Lower leg skin (tissue), 4 donors: ENCODE measurements at places on chromosomes 6 and 20.

- no peak for DNase-seq
These were observed 434.5 kb upstream of the MANEA start for GRCh38 chr6:95142661-95143335.

GRCh38 chr6:150354754-150355571 lies 13.8 kb upstream of the IYD start:
- peak; percentile 5 for DNase-seq

- DNase-seq = no peak
These were observed 10.4 kb upstream of the CALHM5 start for GRCh38 chr6:116500969-116501433.

GRCh38 chr6:42702200-42702599 lies 20.2 kb downstream of the PRPH2 start:
- DNase-seq = no peak

- no peak for DNase-seq
These were observed 176.3 kb downstream of the KCNQ5 start for GRCh38 chr6:72798196-72798595.

GRCh38 chr20:56143759-56144158 lies 104.8 kb upstream of the MC3R start:
- DNase-seq = no peak

- peak; percentile 76 for DNase-seq
These were observed 221.3 kb downstream of the ERMARD start for GRCh38 chr6:169972736-169973135.

GRCh38 chr6:34295721-34296120 lies 46.9 kb upstream of the SMIM29 start:
- no peak for DNase-seq

DNA sequence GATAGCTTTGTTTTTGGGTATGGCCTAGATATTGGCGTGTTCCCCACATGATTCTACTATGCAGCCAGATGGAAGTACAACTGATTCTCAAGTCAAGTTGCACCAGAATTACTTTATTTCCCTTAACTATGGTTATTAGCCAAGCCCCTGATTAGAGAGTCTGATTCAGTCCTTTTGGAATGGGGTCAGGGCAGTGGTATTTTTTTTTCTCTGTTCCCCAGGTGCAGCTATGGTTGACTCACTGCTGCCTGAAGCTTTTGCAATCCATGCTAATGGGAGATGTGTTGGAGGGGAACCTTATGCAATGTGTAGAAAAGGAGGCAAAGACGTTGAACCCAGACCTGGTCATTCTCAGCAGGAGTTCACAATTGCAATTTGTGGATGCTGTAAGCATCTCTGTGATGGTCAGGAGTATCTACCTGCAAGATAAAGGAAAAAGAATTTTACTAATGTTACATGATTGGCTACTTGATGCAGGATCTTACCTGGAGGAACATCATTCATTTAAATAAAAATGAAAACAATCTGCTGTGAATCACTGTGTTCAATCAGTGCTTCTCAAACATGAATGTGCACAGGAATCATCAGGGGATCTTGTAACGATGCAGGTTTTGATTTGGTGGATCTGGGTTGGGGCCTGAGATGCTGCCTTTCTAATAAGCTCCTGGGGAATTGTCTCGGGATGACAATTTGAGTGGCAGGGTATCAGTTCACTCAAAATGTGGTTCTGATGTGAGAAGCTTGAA lies 49.4 kb downstream of the PFDN4 start:
- DNase-seq = no peak

GRCh38 chr20:4135385-4136077 lies 120.2 kb upstream of the RNF24 start:
- DNase-seq = no peak

GRCh38 chr6:140011537-140011936 lies 637.1 kb upstream of the CITED2 start:
- DNase-seq = no peak

GRCh38 chr6:143970456-143971218 lies 37.4 kb downstream of the PLAGL1 start:
- DNase-seq = no peak

GRCh38 chr6:167571550-167571949 lies 246.7 kb downstream of the TTLL2 start:
- peak; percentile 13 for DNase-seq

GRCh38 chr20:57657535-57658446 lies 37.6 kb upstream of the ZBP1 start:
- DNase-seq = peak; percentile 87

DNA sequence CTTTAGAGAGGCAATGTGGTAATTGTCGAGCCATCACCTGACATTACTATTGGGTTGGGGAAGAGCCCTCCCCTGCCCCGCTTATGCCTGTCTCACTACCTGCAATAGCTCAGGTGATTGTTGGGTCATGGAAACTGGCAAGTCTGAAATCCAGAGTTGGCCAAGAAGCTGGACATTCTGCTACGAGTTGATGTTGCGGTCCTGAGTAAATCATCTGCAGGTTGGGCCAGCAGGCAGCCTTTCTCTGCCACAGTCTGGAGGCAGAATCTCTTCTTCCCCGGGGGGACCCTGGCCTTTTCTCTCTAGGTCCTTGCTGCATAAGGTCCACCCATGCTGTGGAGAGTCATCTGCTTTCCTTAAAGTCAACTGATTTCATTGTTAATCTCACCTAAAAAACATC lies 142.4 kb downstream of the THBS2 start:
- DNase-seq = no peak

GRCh38 chr20:23875606-23876237 lies 3.8 kb downstream of the CST5 start:
- DNase-seq = peak; percentile 77

DNA sequence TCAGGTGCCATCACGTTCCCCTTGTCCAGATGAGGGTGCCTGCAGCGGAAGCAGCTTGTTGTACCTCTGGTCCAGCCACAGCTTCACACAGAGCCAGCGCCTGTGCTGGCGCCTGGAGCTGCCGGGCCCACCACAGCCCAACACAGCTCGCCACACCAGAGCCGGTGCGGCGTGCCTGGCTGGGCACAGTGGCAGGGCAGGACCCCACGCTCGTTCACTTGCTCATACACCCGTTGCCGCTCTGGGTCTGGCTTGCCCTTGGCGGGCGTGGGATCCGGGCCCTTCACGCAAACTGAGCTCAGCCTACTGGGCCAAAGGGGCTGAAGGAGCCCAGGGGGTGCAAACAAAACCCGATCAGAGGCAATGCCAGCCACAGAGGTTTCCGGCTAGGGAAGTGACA lies 492.5 kb upstream of the MANEA start:
- DNase-seq = no peak

GRCh38 chr6:52423971-52424381 lies 3.8 kb downstream of the EFHC1 start:
- DNase-seq = no peak

GRCh38 chr6:161079566-161080262 lies 88.1 kb downstream of the MAP3K4 start:
- no peak for DNase-seq

GRCh38 chr20:49037962-49038387 lies 8.1 kb upstream of the CSE1L start:
- no peak for DNase-seq

GRCh38 chr6:169808608-169808967 lies 57.2 kb downstream of the ERMARD start:
- DNase-seq = peak; percentile 40

DNA sequence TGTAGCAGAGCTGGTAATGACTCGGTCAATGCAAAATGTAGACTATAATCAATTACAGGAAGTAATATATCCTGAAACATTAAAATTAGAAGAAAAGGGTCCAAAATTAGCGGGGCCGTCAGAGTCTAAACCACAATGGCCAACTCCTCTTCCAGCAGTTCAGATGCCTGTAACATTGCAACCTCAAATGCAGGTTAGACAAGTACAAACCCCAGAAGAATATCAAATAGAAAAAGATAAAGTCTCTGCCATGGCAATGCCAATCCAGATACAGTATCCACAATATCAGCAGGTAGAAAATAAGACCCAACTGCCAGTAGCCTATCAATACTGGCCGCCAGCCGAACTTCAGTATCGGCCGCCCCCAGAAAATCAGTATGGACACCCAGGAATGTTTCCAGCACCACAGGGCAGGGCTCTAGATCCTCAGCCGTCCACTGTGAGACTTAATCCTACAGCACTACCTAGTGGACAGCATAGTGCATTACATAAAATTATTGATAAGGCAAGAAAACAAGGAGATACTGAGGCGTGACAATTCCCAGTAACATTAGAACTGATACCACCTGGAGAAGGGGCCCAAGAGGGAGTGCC lies 158.4 kb downstream of the GPX5 start:
- DNase-seq = no peak

DNA sequence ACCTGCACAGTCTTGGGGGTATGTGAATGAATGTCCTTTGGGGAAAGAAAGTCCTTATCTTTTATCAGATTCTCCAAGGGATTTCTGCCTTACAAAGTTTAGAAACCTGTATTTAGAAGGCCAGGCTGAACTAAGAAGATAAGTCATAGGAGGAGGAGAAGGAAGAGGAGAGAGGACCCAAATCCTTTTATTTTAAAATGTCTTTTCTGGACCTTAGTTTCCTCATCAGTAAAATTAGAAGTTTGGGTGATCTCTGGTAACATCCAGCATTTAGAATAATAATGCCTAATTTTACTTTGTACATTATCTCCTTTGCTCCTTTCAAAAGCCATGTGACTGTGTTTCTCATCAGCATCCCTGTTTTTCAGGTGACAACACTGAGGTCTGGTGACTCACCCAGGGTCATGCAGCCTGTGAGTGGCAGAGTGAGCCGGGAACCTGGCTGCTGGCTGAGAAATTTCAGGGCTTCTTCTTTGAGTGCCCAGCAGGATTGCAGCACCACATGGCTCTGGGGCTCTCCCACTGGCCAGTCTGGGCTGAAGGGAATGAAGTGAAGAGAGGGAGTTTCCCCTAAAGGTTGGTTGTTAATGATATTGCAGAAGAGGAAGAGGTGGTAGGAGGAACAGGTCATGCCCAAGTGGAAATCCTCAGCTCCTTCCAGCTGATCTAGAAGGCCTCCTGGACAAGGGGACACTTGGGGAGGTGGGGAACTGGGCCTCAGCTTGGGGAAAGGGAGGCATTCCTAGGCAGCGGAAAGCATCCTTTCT lies 34.0 kb downstream of the VEGFA start:
- DNase-seq = no peak

DNA sequence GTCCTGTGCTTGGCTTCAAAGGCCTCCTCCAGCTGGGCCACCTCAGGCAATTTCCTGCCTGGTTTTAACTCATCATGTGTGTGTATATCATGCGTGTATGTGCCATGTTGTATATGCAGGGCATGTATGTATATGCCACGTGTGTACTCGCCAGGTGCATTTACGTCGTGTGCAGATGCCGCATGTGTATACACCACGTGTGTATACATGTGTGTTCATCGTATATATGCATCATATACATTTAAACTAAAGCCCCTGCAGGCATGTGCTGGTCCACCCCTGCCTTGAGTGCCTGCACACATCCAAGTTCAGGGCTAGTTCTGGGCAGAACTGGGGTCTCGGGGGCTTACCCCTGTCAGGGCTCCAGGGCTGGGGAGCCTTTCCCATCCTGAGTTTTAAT lies 54.0 kb upstream of the SMOC2 start:
- no peak for DNase-seq

GRCh38 chr20:5173751-5174150 lies 46.9 kb downstream of the CDS2 start:
- no peak for DNase-seq

DNA sequence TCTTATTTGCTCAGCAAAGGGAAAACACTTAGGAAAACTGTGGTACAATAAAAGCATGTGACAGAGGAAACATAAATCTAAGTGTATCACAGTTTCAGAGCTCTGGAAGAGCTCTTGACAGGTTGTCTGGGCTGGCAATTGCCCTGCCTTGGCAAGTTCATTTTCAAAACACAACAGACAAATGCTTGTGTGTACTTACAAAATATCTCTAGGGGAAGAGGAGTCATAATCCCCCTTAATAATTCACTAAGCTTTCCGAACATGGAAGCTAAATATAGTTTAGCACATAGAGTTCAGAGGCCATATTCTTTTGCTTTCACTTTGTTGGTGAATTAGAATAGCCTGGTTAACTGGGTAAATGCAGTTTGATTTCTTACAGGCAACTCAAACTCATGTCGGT lies 211.6 kb upstream of the THEMIS start:
- no peak for DNase-seq

DNA sequence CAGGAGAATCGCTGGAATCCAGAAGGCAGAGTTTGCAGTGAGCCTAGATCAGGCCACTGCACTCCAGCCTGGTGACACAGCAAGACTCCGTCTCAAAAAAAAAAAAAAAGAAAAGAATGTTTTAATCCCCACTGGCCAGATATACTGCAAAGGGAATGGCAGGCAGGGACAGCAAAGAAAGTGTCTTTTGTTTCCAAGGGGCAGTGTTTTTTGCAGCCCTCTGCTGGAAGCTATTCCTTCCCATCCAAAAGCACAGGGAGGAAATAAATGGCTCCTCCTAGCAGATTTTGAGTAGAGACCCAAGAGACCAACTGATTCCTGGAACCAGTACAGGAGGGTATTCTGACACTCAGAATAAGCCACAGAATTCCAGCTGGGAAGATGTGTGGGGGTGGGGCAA lies 112.5 kb upstream of the STMND1 start:
- DNase-seq = no peak

DNA sequence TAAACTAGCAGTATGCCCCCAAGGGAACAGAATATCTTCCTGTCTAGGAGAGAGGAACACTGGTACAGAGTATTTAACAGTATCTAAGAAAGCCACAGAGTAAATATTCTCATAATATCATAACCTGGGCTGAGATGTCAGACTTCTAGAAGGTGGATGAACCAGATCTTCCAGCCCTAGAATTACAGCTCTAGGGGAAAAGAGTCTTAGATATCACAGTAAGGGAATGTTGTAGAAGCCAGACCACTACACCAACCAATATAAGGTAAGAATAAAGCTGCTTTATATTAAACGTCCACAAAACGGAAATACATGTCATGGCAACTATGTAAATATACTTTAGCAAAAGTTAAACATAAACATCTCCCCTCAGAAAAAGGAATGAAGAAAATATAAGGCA lies 12.4 kb downstream of the SERINC1 start:
- DNase-seq = no peak

DNA sequence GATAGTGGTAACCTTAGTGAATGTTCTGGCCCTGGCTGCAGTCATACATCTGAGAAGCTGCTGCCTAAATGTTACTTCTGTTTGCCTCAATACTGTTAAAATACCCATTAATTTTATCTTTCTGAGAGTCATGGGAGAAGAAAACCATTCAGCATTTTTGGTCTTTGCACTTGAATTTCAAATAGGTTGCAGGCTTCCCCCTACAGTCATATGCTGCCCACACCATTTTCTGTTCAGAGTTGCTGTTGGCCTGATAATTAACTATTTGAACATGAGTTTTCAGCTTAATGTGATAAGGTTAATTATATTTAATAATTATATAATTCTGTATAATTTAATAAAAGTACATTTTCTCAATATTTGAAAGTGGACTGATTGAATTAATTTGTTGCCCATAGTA lies 325.5 kb upstream of the KCNQ5 start:
- no peak for DNase-seq

- no peak for DNase-seq
These were observed 57.0 kb downstream of the UBE3D start for GRCh38 chr6:83008626-83009025.

GRCh38 chr20:62202083-62202395 lies 18.0 kb downstream of the HRH3 start:
- no peak for DNase-seq
